Effector memory CD8-positive, alpha-beta T cell (primary cell): ENCODE measurements at places on chromosomes 3 and 15.

DNA sequence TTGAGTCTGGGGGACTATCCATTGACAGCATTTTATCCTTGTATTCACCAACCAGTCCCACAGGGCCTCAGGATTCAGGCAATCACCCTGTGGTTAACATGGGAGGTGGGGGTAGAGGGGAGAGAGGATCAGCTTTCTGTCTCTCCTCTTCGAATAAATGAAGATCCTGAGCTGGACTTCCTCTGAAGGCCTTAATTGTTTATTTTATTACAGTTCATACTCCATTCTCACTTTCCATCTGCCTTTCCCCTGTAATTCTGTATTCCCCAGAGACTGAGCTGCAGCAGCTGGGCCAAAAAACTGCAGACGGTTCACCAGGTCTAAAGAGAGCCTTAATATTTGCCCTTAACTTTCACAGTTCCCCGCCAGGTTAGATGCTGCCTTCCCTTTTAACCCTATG lies 11.9 kb downstream of the TAGLN3 start:
- DNase-seq, result no peak

DNA sequence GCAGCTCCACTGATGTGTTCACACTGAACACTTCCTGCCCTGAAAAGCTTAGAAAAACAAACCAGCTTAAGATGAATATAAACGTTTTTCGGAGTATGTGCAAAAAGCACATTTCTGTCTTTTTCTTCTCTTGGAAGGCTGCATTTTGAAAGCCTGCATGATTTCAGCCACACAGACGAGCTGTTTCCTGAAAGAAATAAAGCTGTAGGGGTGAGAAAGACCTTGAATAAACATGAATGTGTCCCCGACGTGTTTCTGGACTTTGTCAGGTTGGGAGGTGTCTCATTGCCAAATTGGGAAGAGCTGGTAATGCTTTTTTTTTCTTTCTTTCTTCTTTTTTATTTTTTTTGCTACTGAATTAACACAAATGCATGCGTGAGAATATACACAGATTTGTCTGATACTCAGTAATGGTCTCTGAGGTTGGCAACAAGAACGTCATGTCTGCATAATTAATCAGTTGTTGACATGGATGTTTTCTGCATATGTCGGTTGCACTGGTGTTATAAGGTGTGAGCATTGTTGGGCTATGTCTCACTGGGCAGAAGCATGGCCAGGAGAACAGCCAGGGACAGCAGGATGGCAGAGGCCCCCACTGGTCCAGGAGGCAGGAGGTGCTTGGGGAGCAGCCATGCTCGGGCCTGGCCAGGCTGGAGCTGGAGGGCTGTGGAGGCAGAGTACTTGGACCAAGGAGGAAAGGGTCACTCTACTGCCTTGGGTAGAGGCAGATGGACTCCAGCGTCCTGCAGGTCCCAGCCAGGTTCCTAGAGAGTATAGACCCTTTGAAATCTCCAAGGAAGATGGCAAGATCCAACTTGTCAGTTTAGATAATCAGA lies 39.0 kb downstream of the ADAMTSL3 start:
- no peak for DNase-seq

DNA sequence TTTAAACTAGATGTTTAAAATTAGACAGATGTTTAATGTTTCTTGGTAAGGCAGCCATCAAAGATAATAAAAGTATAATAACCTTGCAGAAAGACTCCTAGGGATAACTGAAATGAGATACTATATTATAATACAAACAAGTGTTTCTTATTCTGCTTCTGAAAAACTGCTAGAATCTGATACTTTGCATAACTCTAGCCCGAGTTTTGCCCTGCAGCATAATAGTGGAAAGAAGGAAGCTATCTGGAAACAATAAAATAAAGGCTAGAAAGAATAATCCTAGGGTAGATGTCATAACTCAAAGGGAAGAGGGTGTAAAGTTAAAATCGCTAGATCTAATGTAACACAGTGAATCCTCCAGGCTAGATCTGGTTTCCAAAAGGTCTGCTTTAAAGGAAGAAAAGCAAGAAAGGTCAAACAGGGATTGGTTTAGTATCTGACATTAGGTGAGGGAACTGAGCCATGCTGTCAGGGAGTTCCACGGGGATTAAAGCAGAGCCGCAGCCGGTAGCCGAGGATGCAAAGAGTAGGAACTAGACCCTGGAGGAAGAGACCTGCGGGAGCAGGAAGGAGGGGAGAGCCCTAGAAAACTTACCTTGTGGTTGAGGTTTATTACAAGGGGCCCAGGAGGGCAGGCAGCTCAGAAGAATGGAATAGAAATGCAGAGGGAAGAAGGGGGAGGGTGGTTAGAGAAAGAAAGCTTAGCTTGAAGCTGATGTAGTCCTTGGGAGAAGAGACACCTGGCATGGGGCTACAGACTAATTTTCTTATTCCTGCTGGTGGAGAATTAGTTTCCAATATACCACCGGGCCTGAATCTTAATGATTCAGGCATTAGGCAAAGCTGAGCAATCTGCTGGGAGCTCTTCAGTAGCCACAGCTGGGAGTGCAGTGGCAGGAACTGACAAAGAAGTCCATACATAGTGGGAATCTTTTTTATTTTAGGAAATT lies 46.1 kb upstream of the TUSC7 start:
- no peak for DNase-seq

DNA sequence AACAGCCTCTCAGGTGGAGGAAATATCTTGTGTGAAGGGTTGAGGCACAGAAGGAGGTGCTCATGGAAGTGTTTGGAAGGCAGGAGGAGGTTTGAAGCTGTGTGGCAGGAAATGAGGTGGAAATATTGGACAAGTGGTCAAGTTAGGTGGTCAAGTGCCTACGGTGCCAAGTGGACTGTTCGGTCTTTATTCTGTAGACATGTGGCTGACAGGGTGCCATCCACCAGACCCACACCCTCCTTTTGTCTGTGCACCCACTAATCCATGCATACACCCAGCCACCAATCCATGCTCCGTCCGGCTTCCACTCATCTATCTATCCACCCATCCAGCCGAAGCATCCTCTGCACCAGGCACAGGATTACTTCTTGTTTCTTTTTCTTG lies 2.2 kb downstream of the SLC6A20 start:
- no peak for DNase-seq

GRCh38 chr15:56394909-56395308 lies 29.7 kb downstream of the TEX9 start:
- no peak for DNase-seq

DNA sequence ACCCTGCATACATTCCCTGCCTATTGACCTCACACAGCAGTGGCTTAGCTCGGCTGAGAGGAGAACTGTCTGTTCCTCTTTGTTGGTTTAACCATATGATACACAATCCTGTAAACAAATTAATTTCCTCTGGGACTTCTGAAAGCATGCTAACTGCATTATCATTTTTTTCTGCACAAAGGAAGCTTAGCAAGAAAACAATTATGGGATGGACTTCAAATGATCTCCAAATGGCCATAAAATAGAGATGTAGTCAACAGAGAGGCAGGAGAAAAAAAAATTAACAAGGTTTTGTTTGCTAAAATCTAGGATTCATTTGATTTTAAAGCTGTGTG lies 14.4 kb upstream of the TMC3 start:
- no peak for DNase-seq

DNA sequence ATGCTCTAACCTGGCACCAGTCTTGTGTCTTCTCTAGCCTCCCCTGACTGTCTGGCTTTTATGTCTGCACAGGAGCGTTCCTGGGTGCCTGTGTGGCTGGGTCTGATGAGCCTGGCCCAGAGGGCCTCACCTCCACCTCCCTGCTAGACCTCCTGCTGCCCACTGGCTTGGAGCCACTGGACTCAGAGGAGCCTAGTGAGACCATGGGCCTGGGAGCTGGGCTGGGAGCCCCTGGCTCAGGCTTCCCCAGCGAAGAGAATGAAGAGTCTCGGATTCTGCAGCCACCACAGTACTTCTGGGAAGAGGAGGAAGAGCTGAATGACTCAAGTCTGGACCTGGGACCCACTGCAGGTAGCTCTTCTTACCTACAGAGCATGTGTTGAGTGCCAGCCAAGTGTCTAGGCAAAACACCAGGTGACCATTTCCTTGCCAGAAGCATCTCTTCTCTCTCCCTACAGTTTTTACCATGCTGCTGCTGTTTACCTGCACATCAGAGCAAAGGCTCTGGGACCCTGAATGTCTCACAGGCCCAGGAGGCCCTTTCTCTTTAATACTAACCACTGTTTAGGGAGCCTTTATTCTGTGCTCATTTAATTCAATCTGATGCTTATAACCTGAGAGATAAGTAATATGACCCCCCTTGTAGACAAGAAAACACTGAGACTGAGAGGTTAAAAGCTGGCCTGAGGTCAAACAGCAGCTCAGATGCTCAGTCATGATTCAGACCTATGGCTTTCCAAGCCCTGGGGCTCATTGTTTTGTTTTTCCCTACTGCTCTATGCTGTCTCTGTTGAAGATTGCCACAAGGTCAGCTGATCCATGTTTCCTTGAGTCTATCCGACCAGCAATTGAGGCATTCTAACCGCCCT lies 10.4 kb downstream of the PODXL2 start:
- DNase-seq, result no peak

DNA sequence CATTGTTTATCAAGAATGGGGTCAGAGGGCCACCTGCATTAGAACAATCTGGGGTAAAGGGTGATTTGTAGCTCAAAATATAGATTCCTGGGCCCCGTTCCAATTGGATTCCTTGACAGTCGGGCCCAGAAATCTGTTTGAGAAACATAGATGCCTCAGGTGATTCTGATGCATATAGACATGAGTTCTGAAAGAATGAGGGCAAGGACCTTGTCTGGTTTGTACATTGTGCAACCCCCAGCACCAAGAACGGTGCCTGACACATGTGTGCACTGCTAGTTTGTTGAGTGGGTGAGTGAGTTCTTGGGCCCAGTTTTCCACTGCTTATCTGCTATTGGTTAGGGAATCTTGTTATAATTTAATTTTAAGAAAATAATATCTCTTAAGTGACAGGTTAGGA lies 16.6 kb downstream of the CRYBG3 start:
- no peak for DNase-seq

DNA sequence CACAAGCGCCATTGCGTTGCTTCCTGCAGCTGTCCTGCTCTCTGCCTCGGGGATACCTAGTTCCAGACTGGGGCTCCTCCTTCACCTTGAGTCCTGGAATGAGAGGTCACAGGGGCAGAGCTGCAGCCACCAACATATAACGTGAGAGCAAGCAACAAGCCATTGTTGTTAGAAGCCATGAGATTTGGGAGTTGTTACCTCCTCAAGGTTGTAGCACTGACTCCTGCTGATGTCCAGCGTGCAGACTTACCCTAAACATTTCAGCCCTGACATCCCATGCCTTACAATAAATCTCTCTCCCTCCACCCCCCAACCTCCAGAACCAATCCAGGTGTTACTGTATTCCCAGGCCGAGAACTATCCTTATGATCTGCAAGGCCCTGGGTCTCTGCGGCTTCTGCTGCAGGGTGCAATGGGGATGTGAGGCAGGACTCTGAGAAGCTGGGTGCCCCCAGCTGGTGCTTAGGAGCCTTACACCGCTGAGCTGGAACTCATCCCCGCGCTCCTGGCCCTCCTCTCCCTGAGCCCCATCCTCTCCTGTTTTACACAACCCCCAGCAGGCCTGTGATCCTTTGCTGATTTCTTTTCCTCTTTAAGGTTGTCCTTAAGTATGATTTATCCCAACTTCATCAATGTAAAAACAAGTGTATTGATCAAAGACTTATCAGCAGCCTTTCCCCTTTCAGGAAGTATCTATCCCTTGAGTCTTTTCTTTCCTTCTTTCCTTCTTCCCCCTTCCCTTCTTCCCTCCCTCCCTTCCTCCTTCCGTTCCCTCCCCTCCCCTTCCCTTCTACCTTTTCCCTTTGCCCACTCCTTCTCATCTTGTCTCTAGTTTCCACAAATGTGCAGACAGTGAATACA lies 84.2 kb upstream of the ABHD2 start:
- DNase-seq, result no peak

- no peak for DNase-seq
Measured at GRCh38 chr3:37329465-37329864, 155.1 kb upstream of the LRRFIP2 start.

GRCh38 chr3:66665021-66665695 lies 164.3 kb upstream of the LRIG1 start:
- no peak for DNase-seq

DNA sequence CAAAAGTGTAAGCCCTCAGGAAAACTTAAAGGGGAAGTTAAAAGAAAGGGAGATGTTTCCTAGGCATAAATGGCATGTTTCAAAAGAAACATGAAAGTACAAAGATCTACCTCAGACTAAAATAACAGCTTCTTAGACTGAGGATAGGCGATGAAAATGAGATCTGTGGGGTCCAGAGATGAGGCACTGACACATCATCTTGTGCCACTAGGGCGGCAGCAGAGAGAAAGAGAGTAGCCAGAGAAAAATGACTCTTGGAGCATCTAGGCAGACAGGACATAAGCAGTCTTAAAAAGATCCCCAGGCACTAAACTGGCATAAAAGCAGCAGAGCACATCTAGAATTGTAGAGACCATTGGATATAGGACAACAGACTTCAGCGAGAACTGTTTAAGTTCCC lies 42.5 kb upstream of the RFX7 start:
- DNase-seq, result no peak

GRCh38 chr15:48871542-48871941 lies 6.4 kb upstream of the EID1 start:
- DNase-seq, result no peak

DNA sequence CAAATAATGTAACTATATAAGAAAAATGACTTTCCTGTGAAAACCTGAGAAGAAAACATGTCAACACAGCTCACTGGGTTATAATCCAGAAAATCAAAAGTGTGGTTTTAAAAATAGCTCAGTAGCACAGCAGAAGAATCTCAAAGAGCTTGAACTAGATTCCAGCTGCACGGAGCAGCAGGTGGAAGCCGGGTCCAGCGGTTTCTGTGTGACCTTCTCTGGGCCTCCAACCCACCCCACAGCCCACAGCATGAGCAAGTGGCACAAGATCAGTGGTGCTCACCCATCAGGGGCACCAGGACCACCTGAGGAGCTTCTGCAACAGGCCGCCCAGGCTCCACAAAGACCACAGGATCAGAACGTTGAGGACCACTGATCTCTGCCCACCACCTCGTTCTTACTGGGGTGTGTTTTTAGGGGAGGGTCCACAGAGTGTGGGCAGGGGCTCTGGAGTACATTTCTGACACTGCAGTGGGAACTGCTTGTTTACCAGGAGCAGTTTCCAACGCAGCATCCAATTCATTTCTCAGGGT lies 23.2 kb downstream of the SLC41A3 start:
- DNase-seq, result no peak
